ENCODE measurements at places on chromosomes 16 and 17.
A peak's percentile ranks its signal among the peaks of the same experiment; 100 is the strongest.

DNA sequence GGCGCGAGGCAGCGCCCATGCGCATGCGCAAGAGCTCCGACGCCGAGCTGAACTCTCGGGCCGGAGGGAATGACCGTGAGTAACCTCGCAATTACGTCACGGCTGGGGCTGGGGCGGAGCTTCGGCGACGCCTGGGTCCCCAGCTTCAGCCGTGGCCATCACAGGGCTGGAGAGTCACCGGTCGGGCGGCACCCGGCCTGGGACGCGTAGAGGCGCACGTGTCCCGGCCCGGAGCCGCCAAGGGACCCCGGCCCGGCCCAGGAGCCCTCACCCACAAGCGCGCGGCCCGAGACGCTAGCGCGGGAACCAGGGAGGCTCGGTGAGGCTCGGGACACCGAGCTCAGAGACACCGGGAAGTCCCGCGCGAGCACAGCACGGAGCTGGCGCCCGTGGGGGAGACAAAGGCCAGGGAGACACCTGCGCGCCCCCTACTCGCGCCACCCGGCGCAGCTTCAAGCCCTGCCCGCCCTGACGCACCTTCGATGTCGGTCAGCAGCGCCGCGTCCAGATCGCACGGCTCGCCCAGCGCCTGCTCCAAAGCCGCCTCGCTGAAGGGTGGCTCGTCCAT, 452 bp downstream of the SREBF1 start:
- peak; percentile 99 for DNase-seq

DNA sequence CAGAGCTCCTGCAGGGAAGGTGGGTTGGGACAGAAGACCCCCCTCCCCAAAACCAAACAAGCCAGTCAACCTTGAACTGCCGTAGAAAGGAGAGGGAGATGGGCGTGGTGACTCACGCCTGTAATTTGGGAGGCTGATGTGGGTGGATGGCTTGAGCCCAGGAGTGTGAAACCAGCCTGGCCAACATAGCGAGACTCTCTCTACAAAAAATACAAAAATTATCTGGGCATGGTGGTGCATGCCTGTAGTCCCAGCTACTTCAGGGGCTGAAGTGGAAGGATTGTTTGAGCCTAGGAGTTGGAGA, 42.1 kb downstream of the NT5M start:
- no peak for DNase-seq

GRCh38 chr17:28901866-28902818, 737 bp downstream of the DHRS13 start:
- DNase-seq, result no peak

DNA sequence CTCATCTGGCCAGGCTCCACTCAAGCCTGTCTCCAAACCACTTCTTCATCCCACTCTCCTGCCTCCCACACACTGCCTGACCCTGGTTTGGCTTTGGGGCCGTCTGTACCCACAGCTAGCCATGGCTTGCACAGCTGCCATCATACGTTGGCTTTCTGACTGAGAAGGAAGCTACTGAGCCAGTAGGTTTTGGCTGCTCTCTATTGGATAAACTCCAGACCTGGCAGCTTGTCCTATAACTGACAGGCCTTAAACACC, 3.9 kb downstream of the MIF4GD start:
- no peak for DNase-seq

GRCh38 chr16:84827131-84827574, 7.4 kb downstream of the CRISPLD2 start:
- DNase-seq, result no peak

- DNase-seq, result no peak
These were observed 2.0 kb downstream of the TRPV2 start for GRCh38 chr17:16417399-16417798.

GRCh38 chr17:30236766-30237165, 1.3 kb upstream of the SLC6A4 start:
- no peak for DNase-seq

DNA sequence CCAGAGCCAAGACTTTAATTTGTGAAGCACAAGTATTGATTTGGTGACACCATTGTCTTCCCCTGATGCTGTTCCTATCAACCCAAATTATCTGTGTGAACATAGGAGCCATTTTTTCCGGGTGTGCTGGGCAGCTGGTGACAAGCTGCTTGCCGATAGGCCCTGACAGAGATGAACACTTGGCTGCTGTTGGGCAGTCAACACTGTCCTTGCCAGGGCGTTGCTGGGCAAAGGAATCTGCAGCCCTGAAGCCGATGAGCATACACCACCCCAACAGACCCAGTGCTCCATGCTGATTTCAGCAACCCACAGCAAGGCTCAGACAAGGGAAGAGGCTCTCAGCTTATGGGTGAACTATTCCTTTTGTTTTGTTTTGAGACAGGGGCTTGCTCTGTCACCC, 105.4 kb downstream of the YPEL2 start:
- no peak for DNase-seq

DNA sequence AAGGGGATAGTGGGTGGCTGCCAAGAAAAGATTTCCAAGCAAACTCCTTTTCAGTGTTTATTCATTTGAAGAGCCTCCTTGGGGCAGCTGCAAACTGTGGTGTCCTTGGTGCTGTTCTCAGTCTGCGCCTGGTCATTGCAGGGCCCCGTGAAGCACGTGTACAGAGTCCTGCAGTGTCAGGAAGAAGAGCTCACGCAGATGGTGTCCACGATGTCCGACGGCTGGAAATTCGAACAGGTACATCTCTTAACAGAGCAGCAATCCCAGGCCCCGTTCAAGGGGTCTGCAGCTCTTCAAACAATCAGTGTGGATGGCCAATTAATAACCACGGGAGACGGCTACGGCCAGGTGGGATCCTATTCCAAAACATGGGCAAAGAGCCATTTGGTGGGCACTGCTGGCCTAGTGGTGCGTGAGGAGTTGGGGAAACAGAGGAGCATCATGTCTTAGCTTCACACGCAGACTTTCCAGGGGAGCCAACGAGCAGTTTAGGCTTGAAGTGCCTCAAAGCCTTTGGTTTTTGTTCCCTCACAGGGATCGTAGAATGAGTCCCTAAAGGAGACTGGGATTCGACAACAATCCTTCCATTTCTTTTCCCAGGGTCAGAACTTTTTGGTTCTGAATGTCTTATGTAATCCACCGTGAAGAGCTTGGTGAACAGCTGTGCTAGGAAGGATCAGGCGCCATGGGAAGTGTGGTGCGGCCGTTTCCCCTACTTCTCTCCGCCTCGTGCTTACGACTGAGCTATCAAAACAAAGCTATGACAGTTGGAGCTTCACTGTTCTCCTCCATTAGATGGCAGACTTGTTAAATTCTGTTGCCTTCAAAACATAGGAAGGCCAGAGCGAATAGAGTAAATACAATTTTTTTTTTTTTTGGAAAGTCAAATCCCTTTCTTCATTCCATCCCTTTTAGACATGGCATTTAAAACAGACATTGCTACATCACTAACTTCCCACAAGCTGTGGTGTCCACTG, 12.6 kb downstream of the KCTD2 start:
- no peak for DNase-seq

DNA sequence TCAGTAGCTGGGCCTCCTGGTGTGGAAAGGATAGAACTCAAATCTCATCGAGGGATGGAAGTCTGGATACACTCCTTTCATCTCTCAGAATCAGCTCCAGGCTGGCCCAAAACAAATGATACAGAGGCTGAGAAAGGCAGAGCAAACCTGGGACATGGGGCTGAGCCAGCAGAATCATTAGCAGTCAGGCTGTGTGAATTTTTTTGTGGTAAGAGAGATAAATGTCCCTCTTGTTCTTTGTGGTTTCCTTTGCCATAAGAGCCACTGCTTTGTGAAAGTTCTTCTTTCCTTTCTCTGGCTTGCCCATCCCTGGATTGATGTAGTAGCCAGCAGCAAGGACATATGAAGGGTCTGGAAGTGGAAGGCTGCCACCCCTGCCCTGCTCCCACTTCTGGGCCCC, 146.2 kb downstream of the CDH13 start:
- DNase-seq, result no peak

GRCh38 chr16:81933361-81933760, 77.9 kb downstream of the SDR42E1 start:
- DNase-seq, result no peak

GRCh38 chr17:44438636-44439035, 49.2 kb upstream of the ITGA2B start:
- DNase-seq, result no peak

GRCh38 chr16:22635801-22636200, 125.1 kb downstream of the NPIPB5 start:
- DNase-seq, result no peak

DNA sequence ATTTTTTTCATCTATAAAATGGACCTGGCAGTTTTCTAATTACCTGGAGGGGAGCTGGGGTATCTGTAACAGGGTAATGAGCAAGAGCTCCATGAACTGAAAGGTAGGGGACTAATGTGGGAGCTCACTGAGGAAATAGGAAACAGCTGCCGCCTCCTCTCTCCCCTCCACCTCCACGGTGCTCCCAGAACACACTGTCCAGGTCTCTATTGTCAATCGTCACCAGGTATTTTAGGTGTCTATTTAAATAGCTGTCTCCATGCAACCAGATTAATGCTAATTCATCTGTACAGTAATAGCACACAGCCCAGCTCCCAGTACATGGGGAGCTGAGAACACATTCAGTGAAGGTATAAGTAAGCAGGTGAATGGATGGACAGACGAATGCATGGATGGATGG, 233.3 kb downstream of the GRIN2A start:
- DNase-seq, result no peak

GRCh38 chr17:80478487-80479245, 2.3 kb upstream of the NPTX1 start:
- no peak for DNase-seq

GRCh38 chr16:1942047-1942809, 771 bp downstream of the MSRB1 start:
- DNase-seq, result peak; percentile 15

DNA sequence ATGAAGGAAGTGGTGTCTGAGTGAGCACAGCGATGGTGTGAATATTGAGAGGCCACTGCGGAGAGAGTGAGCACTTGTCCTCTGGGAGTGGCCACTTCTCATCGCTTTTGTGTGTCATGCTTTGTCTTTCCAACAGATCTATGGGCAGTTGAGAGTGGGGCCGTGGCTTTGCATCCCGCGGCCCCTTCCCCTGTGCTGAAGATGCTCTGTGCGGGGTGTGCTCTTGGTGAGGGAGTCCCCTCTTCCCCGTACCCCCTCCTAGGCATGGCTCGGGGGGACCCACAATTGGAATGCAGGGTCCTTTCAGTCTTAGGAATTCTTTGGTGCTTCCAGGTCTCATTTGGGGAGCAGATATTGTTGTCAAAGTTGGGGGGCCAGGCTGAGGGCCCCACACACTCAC, 197.3 kb upstream of the WSCD1 start:
- no peak for DNase-seq

DNA sequence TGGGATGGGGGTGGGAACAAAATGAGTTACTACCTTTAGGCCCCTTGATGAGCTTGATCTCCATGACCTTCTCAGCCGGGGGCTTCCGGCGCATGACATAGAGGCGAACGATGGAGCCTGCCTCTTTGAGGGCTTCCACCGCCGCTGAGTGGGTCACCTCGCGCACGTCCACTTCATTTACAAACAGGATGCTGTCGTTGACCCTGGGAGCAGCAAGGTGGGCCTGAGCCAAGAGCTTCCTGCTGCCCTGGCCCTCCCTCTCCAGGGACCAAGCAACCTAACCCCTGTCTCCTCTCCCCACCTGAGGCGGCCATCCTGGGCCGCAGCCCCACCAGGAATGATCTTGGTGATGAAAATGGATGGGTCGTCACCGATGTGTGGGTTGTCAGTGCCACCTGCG, 16.2 kb downstream of the DLG4 start:
- DNase-seq, result no peak

DNA sequence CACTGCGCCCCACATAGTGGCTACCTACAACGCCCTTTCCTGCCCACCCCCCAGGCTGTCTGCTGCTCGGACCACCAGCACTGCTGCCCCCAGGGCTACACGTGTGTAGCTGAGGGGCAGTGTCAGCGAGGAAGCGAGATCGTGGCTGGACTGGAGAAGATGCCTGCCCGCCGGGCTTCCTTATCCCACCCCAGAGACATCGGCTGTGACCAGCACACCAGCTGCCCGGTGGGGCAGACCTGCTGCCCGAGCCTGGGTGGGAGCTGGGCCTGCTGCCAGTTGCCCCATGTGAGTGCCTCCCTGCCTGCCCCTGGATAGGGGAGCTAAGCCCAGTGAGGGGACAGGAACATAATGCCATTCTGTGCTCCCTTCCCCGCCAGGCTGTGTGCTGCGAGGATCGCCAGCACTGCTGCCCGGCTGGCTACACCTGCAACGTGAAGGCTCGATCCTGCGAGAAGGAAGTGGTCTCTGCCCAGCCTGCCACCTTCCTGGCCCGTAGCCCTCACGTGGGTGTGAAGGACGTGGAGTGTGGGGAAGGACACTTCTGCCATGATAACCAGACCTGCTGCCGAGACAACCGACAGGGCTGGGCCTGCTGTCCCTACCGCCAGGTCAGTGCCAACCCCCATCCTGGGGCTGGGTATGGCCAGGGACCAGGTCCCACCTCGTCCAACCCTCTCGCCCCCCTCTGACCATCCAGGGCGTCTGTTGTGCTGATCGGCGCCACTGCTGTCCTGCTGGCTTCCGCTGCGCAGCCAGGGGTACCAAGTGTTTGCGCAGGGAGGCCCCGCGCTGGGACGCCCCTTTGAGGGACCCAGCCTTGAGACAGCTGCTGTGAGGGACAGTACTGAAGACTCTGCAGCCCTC, 7.1 kb downstream of the GRN start:
- DNase-seq, result no peak

GRCh38 chr17:21199856-21200255, 14.1 kb downstream of the TMEM11 start:
- DNase-seq, result no peak

DNA sequence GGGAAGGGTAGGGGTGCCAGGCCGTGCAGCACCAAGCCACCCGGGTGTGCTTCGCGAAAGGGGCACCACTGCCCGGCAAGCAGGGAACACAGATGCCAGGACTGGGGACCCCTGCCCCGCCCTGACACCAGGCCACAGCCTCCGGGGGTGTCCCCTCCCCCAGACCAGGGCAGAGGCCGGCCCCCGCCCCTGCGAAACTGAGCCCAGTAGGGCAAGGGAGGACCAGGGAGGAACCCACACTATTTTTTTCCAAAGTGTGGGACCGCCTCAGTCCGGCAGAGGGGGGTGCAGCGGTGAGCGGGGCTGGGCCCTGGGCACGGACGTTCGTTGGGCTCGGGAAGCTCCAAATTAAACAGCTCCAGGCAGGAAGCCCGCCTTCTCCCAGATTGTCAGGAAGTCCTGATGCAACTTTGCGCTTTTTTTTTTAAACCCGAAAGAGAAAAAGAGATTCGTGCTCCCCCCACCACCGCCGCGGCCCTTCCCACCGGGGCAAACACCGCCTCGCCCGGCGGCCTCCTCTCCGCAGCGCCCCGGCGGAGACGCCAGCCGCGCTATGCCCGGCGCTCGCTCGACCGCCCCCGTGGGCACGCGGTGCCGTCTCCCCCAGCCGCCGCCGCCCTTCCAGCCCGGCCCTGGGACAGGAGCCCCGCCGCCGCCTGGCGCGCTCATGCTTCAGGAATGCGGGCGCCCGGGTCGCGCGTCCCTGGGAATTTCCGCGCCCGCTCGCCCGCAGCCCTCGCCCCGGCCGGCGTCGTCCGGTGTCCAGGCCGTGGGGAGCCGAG, 755 bp downstream of the PIEZO1 start:
- DNase-seq, result no peak

GRCh38 chr17:50201276-50201854, at the start of gene COL1A1:
Gene COL1A1 (minus strand): TSS chr17:50201631. CDS start chr17:50201513, 118 bp downstream.
- DNase-seq, result no peak

GRCh38 chr17:55727920-55728319, 5.3 kb upstream of the TMEM100 start:
- DNase-seq, result no peak

GRCh38 chr16:50591800-50592771, 43.9 kb downstream of the NKD1 start:
- no peak for DNase-seq
